ENCODE measurements at places on chromosomes 3 and 15. TPM values are rescaled to one million over a fixed set of nuclear protein-coding genes. Genes with fewer than 3 reads are reported as not detected.
A peak's percentile ranks its signal among the peaks of the same experiment; 100 is the strongest.

DNA sequence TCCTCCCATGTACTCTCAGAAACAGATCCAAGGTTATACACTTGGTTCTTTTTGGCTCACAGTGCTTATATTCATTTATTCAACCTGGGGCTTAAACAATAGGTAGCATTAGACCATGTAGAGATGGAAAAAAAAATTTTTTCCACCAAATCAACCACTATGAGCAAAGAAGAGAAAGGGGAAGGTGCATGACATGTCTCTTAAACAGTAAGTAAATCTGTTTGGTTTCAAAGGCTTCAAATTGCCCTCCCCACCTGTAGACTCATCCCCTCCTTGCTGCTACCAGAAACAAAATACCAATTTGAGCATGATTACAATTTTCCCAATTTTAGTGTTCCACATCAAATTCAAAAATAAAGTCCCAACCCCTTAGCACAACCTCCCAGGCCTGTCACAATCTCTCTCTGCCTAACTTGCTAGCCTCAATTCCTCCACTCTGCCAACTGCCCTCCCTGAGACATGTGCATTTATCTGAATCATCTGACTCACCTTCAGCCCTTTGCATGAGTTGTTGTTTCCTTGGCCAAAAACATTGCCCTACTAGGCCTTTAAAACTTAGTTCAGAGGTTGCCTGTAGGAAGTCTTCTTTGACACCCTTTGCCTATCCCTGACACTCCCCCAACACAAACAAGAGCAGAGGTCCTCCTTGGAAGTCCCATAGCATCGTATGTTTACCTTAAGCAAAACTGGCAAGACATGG lies 30.3 kb upstream of the TSC22D2 start:
- DNase-seq = no peak

DNA sequence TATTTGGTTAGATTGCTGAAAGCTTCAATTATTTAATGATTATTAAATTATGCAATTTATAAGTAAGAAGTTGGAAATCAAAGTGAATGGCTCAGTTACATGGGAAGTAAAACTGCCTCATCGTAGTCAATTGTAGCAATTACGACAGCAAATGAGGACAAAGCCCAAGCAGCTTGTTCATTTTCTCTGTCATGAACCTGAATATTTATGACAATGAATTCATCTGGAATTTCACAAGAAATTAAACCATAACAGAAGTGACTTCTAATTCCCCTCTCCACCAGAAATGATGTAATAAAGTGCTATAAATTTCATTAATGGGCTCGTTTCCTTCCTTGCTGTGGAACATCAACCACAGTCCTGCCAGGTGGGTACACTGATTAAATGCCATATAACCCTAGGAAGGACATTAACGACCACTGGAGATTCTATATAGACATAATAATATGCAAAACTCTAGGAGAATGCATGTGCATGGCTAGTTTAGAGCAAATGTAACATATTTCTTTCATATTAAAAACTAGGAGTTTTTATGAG lies 273.8 kb upstream of the DCBLD2 start:
- peak; percentile 2 for DNase-seq

GRCh38 chr3:48656061-48656840 lies 6.4 kb downstream of the CELSR3 start:
- DNase-seq = peak; percentile 86

GRCh38 chr15:59369597-59369996 lies 3.1 kb downstream of the MYO1E start:
- no peak for DNase-seq

GRCh38 chr15:100109486-100110035 lies 232.2 kb downstream of the ADAMTS17 start:
- DNase-seq = no peak

GRCh38 chr3:174495311-174495710 lies 363.8 kb upstream of the NAALADL2 start:
- DNase-seq = no peak

GRCh38 chr15:78061963-78062427 lies 15.5 kb downstream of the TBC1D2B start:
- DNase-seq = no peak

DNA sequence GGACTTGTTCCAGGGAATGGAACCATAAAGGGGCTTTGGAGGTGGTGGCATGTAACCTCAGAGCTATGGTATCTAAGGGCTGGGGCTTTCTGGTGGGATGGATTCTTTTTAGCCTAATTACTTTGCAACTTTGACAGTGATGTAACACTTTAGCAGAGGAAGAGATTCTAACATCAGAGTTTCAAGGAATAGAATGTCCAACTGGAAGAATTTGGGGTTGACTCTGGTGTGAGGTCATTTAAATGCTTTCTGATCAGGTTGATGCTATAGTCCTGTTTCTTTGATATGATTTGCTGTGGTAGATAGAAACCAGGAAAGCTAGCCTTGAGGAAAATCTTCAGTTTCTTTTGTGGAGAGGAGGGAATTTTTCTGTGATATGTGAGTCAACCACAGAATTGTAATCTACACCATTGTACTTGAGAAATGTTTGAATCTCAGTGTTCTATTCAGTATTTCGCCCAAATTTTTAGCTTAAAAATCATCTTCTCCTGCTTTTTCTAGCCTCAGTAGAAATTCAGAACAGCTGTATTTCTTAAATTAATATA lies 40.0 kb downstream of the ATP2C1 start:
- DNase-seq = no peak

- DNase-seq = no peak
Observed at GRCh38 chr3:138513090-138513843, 78.9 kb downstream of the ESYT3 start.

- DNase-seq = no peak
Observed at GRCh38 chr3:147795418-147795817, 386.3 kb downstream of the ZIC1 start.

DNA sequence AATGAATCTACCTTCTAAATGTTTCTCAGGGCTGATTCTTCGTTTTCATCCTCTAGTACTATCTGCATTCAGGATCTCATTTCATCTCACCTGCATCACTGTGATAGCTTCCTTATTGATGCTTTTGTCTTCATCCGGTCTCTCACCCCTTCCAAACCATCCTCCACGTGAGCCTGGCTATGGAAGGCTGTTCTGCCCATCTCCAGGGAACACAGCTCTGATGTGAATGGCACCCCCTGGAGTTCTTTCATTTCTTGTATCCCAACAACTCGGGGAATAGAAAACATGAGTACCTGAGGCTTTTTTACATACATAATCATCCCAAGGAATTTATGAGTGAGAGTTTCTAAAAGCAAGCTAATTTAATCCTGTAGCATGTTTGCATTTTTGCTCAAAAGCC lies 8.8 kb upstream of the DPPA4 start:
- DNase-seq = no peak

- no peak for DNase-seq
Observed at GRCh38 chr3:162699291-162699690, 1202.7 kb downstream of the OTOL1 start.

GRCh38 chr15:27087651-27088583 lies 116.9 kb downstream of the GABRG3 start:
- DNase-seq = no peak

- no peak for DNase-seq
Observed at GRCh38 chr3:159991591-159991990, 3.0 kb downstream of the IL12A start.

GRCh38 chr3:59809016-59809415 lies 759.2 kb upstream of the CFAP20DC start:
- DNase-seq = no peak

GRCh38 chr15:33104212-33104611 lies 90.3 kb downstream of the FMN1 start:
- peak; percentile 29 for DNase-seq

DNA sequence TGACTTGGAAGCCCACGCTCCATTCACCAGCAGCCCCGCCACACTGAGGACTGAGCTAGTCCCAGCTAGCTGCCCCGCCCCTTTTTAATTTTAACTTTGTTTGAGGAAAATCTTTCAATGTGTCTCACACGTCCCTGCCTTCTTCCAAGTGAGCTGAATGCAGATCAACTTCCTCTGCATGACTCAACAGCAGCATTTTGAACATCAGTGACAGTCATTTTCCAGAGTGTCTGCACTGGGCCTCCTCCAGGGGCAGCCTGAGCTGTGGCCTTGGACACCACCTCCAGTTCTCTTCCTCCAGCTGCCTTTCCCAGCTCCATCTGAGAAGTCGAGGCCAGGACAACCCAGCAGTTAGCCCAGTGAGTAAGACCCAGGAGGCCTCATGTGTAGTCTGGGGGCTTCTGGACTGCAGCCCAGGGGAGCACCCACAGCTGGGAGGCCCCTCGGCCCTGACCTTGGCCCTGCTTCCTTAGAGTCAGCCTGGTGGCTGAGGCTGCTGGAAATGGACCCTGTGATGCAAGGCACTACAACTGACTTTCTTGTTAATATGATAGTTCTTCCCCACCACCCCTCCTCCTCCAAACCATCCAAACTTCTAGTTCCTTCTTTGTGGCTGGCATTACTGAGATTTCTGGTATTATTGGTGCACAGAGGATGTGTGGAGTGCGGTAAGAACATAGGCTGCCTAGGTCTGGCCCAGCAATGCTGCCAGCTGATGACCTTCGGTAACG lies 21.4 kb upstream of the ESYT3 start:
- no peak for DNase-seq

- DNase-seq = no peak
Observed at GRCh38 chr15:77702211-77702957, 69.7 kb upstream of the LINGO1 start.

DNA sequence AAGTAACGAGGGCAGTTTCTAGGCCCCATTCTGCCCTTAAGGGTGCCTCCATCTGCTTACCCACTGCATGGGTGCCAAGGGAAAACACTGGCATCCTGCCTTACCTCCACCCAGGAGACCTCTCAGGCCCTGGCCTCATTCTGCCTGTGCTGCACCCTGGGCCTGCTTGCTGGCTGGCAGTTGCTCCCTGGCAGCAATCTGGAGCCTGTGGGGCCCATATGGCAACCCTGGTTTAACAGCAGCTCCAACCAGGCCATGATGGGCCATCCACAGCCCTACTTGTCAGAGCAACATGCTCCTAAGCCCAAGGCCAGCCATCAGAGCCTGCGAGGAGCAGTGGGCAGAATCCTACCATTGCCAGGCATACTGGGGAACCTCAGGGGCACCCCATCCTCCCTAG lies 3.7 kb downstream of the C3orf18 start:
- DNase-seq = no peak

- no peak for DNase-seq
Observed at GRCh38 chr15:62709261-62709660, 333.3 kb upstream of the TPM1 start.

DNA sequence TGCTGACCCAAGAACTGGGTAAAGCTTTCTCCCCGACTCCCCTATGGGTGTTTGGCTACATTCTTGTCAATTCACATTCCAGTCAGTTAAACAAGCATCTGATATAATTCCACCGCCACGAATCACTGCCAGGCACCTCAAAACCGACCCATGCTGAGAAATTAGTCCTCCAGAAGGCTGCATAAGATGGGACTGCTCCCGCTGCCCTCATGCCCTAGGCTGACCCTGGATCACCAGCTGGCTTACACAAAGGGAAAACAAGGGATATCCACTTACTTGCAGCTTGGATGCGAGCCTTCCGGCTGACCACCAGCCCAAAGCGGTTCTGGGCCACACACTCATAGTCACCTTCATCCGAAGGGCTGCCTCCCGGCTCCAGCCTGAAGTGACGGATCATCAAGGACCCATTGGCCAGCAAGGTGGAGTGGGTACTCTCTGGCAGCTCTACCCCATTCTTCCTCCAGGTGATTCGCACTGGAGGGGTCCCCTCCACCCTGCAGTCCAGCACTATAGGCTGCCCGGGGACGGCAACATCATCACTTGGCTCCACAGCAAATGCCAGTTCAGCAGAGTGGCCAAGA lies 2.9 kb downstream of the IGDCC3 start:
- DNase-seq = no peak

GRCh38 chr3:95408464-95408862 lies 1345.6 kb downstream of the NSUN3 start:
- DNase-seq = no peak

DNA sequence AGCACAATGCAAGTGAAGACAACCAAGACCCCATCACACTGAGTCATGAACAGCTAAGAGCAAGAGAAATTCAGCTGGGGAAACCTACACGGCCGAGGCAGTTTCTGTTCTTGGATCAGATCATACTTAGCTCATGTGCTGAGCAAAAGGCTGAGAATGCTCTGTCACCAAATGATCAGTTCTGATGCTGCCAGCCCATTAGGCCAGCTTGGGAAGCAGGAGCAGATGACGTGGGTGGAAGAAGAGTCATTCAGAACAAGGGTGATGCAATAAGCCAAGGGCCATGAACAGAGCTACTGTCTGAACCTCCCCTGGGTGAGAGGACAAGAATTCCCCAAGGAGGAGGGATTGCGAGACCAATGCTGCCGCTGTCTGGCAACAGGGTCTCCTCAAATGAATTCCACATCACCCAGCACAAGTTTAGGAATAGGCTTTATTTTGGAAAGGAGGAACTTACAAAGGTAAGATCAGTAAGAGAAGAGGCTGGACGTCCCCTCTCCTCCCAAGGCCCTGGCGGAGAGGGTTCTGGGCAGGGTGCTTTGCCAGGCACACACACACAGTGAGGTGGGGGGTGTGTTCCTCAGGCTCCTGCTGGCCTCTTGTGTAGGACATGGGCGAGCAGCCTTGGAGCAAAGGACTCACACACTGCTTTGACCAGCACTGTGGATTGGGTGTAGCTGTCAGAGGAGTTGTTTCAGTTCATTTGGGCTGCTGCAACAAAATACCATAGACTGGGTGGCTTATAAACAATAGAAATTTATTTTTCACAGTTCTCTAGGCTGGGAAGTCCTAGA lies 65.6 kb upstream of the CTXND1 start:
- DNase-seq = no peak

GRCh38 chr3:131250466-131250865 lies 131.1 kb upstream of the NUDT16 start:
- no peak for DNase-seq

GRCh38 chr15:92109191-92109873 lies 255.8 kb downstream of the SLCO3A1 start:
- no peak for DNase-seq

DNA sequence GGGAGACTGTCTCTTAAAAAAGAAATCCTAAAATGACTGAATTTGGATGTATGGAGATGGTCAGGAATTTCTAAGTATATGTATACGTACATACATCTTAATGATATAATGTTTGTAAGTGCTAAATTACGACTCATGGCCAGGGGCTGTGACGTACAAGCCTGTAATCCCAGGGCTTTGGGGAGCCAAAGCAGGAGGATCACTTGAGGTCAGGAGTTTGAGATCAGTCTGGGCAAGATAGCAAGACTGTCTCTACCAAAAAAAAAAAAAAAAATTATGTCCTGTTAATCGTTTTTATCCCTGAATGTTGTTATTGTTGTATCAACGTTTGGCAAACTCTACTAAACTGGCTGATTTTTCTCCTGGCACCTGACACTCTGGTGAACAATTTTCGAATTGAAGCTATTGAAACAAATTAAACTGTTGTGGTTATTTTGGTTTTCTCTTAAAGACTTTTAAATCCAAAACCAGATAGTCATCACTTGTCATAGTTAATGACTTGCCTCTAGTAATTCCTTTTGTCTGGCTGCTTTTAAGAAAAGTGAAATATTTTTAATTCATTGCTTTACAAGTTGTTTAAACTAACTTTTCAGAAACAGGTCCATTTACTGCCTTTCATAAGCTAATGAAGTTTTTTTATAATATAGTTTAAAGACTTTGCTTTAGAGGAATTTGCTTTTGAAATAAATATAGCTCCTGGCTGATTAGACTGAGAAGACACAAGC lies 7.0 kb downstream of the MORF4L1 start:
- no peak for DNase-seq

GRCh38 chr3:23762759-23763477 lies 42.8 kb upstream of the UBE2E1 start:
- DNase-seq = no peak

Gene CD86
- total RNA-seq = 0.27 TPM

Gene SLC2A2
- not detected for total RNA-seq

Gene FILIP1L
- total RNA-seq = 0.81 TPM

Gene CSPG4
- total RNA-seq = under 0.01 TPM

Gene INSYN1
- not detected for total RNA-seq

Gene DNAJC17
- 21.8 TPM for total RNA-seq

Gene B4GALT4
- total RNA-seq = 4.8 TPM

Gene GNAI2
- total RNA-seq = 596 TPM

Measured in hematopoietic multipotent progenitor cell (in vitro differentiated cells).